Brain pericyte (primary cell): ENCODE measurements at places on chromosomes 3 and 15.

DNA sequence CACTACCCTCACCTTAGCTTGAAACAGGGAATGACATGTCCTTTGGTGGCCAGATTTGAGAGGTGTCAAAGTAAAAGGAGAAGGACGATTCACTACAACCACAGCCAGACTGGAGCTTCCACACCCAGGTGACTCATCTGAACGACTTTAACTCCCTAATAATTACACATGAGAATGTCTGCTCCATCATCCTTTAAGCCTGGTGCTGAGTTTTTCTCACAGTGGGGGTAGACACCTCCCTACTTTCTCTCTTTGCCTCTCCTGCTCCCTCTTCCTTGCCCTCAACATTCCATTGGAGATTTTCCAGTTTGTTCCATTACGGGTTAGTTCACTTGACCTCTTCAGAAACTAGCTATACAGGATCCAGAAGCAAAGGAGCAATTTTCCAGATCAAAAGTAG, 154.3 kb upstream of the BHLHE40 start:
- DNase-seq: no peak

- DNase-seq: no peak
Observed at GRCh38 chr15:80823120-80823519, 44.0 kb downstream of the CEMIP start.

GRCh38 chr3:111159391-111159790, 87.8 kb downstream of the NECTIN3 start:
- DNase-seq: no peak

- no peak for DNase-seq
Observed at GRCh38 chr3:168534761-168535160, 439.0 kb upstream of the GOLIM4 start.

DNA sequence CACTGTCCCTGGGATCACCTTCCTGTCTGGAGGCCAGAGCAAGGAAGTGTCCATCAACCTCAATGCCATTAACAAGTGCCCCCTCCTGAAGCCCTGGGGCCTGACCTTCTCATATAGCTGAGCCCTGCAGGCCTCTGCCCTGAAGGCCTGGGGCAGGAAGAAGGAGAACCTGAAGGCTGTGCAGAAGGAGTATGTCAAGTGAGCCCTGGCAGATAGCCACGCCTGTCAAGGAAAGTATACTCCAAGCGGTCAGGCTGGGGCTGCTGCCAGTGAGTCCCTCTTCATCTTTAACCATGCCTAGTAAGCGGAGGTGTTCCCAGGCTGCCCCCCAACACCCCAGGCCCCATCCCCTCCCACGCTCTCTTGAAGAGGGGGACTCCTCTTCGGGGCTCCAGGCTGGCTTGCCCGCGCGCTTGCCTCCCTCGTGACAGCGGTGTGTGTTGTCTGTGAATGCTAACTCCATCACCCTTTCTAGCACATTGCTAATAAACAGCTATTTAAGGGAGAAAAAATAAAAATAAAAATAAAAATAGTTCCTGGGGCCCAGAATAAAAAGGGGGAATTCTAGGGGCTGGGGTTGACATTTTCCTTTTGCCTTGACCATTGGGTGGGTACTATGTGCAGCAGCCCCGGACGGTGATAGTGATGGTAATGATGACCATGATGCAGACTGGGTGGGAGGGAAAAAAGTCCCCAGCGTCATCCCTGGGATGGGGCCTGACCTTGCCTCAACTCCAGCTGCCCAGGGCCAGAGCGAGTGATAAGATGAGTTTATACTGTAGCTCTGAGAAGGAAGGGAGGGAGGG, 3.3 kb upstream of the ALAS1 start:
- DNase-seq: no peak

DNA sequence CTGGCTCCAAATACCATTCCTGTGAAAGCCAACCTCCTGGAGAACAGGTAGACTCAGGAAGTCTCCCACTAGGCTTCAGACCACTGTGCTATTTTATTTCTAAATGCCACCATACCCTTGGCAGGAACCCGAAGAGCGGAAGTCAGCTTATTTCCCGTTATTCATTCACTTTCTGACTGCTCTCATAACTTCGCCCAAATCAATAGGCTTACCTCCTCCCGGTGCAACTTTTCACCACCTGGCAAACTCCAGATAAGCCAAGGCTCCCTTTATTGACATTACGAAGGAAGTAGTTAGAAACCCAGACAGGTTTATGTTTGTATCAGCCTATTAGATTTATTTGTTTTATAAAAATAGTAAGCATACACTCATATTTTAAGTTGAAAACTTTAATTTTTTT, 3.3 kb upstream of the CCDC54 start:
- no peak for DNase-seq

- no peak for DNase-seq
Observed at GRCh38 chr3:14485981-14486380, 54.2 kb downstream of the GRIP2 start.

GRCh38 chr3:48686538-48687219, 964 bp upstream of the NCKIPSD start:
- no peak for DNase-seq

- DNase-seq: no peak
Observed at GRCh38 chr15:77398927-77399326, 21.0 kb downstream of the PEAK1 start.

GRCh38 chr3:185900228-185900627, 37.6 kb downstream of the TRA2B start:
- DNase-seq: peak; percentile 72

GRCh38 chr3:128133273-128133883, 9.8 kb upstream of the RUVBL1 start:
- DNase-seq: peak; percentile 36

- no peak for DNase-seq
Observed at GRCh38 chr15:96254173-96254572, 76.3 kb upstream of the NR2F2 start.

DNA sequence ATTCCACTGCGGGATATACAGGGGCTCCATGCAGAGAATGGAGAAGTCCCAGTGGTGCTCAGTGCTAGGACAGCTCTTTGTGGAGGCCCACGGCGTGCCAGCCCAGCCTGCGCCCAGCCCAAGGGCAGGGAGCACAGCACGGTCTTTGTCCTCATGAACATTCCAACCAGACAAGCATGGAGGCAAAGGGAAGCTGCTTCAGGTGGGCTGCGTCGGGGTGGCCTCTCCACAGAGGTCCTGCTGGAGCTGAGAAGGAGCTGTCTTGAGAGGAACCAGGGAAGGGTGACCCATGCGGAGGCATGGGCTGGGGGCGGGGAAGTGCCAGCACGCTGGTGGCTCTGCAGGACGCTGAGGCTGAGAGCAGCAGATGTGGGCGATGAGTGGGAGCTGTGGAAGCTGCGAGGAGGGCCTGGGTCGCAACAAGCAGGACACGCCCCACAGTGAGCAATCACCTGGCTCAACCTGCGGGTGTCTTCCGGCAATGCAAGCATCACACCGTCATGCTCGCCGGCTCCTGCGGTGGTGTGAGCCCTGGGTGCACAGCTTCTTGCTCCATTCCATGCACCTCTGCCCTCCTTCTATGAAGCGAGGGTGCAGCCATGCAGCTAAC, 14.0 kb upstream of the KLF15 start:
- DNase-seq: no peak

GRCh38 chr3:190266913-190267290, 55.3 kb downstream of the CLDN1 start:
- DNase-seq: no peak

- DNase-seq: no peak
Observed at GRCh38 chr3:140096037-140096436, 161.1 kb downstream of the CLSTN2 start.

DNA sequence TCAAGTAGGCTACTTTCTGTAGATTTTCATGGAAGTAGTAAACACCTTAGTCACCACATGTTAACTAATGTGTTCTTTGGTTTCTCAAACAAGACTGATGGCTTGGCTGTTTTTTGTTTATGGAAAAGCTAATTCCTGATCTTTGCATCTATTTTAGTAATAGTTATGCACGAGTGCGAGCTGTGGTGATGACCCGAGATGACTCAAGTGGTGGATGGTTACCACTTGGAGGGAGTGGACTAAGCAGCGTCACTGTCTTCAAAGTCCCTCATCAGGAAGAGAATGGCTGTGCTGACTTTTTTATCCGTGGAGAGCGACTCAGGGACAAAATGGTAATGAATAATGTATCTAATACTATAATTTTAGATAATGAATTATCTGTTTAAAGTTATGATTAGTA, 46.6 kb downstream of the SPRED1 start:
- no peak for DNase-seq

DNA sequence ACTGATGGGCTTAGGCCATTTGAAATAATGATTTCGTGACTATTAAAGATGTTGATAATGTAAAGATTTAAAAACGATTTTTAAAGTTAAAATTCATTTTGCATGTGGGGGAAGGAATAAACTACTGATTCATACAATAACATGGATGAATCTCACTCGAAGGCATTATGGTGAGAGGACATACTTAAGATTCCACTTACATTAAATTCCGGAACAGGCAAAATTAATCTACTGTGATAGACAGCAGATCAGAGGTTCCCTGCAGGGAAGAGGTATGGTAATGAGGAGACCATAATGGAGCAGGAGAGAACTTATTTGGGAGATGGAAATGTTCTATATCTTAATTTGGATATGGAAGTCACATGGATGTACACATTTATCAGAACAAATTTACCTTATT, 28.4 kb upstream of the RAB6B start:
- DNase-seq: no peak

- DNase-seq: no peak
Observed at GRCh38 chr3:108462899-108463298, 47.5 kb downstream of the MYH15 start.

GRCh38 chr3:12318758-12319621, 30.1 kb downstream of the PPARG start:
- no peak for DNase-seq

- DNase-seq: no peak
Observed at GRCh38 chr3:64108231-64108630, 84.9 kb upstream of the PSMD6 start.

- no peak for DNase-seq
Observed at GRCh38 chr3:187369089-187369447, 883 bp downstream of the RTP4 start.

- no peak for DNase-seq
Observed at GRCh38 chr3:57048052-57048671, 12.3 kb upstream of the SPATA12 start.

GRCh38 chr3:64138046-64138445, 87.2 kb downstream of the PRICKLE2 start:
- no peak for DNase-seq

- DNase-seq: no peak
Observed at GRCh38 chr15:51289290-51289689, 49.1 kb downstream of the CYP19A1 start.

GRCh38 chr3:64163755-64164148, 61.5 kb downstream of the PRICKLE2 start:
- peak; percentile 26 for DNase-seq

DNA sequence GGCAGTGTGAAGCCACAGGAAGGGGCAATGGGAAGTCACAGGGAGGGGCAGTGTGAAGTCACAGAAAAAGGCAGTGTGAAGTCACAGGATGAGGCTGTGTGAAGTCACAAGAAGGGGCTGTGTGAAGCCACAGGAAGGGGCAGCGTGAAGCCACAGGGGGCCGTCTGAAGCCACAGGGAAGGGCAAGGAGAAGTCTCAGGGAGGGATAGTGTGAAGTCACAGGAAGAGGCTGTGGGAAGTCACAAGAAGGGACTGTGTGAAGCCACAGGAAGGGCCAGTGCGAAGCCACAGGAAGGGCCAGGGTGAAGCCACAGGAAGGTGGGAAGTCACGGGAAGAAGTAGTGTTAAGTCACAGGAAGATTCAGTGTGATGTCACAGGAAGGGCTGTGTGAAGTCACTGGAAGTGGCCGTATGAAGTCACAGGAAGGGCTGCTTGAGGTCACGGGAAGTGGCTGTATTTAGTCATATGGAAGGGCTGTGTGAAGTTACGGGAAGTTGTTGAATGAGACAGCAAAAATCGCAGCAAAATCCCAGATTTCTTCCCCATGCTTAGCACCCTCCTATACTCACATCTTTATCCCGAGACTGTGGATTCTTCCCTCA, 38.6 kb downstream of the GASK1A start:
- DNase-seq: no peak

DNA sequence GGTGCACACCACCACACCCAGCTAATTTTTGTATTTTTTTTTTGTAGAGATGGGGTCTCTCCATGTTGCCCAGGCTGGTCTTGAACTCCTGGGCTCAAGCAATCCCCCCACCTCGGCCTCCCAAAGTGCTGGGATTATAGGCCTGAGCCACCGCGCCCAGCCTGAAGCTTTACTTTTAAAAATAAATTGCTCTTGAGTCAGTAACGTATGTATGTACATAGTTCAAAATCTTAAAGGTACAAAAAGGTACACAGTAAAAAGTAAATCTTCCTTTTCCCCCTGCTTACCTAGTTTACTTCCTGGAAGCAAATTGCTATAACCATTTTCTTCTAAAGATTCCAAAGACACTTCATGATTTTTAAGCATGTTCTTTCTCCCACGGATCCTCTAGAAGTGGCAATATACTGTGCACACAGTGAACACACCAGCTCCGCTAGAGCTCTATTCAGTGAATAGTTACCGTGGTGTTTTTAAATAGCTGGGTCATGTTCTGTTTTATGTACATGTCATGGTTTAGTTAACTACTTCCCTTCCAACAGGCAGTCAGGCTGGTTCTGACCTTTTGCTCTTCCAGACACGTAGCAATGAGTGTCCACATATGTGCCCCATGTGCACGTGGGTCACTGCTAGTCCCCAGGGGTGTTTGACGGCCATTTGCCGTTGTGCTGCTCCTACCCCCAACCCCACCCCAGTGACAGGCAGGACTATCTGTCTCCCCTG, 82.1 kb downstream of the EEFSEC start:
- DNase-seq: no peak

- no peak for DNase-seq
Observed at GRCh38 chr3:155308831-155309230, 15.3 kb upstream of the STRIT1 start.

DNA sequence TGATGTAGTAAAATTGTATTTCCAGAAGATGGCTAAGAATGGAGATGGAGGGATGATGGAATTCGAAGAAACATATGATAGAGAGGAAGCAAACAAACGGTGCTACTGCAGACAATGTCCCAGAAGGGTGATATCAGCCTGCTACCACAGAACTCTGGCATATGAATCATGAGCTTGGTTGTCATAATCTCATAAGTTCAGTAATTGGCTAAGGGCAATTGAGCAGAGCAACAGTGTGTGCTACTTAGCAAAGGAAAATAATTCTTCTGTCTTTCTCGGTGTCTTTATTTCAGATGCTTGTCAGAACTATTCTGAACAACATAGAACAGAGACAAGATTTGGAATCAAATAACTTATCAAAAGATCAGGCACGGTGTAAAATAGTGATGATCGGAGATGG, 407.3 kb downstream of the GBE1 start:
- no peak for DNase-seq

GRCh38 chr3:23152989-23153388, 50.1 kb upstream of the UBE2E2 start:
- no peak for DNase-seq

GRCh38 chr3:31661993-31662670, 129.4 kb downstream of the STT3B start:
- no peak for DNase-seq

DNA sequence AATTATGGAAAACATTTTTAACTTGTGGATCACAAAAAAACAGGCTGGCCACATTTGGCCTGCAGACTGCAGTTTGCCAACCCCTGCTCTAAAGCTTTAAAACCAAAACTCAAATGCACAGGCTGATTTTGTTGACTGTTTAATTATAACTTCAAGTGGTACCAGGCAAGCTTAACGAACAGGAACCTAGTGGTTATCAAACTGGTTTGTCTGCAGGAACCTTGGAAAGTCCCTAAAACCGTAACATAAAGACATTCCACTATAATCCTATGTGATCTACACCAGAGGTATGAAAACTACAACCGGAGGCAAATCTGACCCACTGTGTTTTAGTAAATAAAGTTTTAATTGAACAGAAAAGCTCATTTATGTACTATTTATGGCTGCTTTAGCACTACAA, 52.4 kb downstream of the TBL1XR1 start:
- DNase-seq: no peak

GRCh38 chr3:18443665-18444594, 18.8 kb upstream of the SATB1 start:
- DNase-seq: no peak
